ENCODE measurements at places on chromosomes 7 and 10.

DNA sequence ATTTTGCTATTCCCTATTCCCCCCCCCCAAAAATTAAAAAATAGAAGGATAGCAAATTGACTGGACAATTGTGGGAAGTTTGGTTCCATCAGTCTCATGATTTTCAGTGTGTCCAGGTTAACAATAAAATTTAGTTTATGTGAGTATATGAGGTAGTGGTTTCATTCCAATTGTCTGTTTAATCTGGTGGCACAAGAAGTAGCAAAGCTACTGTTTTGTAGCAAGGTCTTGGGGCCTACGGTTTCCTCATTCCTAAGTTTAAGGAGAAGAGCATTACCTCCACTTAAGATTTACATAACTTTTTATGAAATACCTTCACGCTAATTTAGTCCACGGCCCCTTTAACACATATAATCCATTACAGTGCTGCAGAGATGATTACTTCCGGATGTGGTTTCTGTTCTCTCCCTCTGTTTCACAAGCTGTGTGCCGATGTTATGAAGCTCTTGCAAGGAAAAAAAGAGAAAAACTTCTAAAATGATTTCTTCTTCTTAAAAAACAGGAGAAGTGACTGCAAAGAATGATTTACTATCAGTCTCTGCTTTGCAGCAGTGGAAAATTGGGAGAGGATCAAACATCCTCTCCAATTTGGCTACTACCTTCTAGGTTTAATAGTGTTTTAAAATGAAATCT is 32.7 kb upstream of the NPVF start:
- no peak for DNase-seq

GRCh38 chr7:21690705-21691104 is 147.9 kb downstream of the DNAH11 start:
- DNase-seq = no peak

DNA sequence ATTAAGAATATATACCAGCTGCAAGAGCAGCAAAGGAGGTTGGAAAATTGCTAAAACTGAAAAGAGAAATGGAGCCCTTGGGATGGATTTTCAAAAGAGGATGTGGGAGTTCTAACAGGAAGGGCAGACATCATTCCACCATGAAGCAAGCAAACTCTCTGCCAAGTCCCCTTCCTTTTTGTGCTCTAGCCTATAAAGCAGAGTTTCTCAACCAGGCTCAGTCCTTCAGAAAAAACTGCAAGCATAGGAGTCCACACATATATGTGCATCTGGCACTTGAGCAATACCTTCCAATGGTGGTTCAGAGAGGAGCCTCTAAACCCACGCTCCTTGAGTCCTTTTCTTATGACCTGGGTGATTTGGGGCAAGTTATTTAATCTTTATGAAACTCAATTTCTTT is 98.6 kb upstream of the MKX start:
- DNase-seq = no peak

DNA sequence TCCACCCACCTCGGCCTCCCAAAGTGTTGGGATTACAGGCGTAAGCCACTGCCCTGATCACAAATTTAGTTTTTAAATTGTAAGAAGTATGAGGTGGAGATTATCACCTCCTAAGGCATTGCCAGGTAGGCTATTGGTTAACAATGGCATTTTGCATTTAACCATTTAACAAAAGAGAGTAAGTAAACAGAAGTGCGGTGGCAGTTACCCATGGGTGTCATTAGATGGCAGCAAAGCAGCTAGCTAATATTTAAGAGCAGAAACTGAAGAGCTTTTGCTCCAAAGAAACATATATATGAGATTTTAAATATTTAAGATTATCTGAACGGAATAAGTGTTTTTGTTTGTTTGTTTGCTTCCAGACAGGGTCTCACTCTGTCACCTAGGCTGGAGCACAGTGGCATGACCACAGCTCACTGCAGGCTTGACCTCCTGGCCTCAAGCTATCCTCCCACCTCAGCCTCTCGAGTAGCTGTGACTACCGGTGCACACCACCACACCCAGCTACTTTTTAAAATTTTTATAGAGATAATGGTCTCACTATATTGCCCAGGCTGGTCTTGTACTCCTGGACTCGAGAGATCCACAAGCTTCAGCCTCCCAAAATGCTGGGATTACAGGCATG is 325.5 kb upstream of the C7orf33 start:
- no peak for DNase-seq

DNA sequence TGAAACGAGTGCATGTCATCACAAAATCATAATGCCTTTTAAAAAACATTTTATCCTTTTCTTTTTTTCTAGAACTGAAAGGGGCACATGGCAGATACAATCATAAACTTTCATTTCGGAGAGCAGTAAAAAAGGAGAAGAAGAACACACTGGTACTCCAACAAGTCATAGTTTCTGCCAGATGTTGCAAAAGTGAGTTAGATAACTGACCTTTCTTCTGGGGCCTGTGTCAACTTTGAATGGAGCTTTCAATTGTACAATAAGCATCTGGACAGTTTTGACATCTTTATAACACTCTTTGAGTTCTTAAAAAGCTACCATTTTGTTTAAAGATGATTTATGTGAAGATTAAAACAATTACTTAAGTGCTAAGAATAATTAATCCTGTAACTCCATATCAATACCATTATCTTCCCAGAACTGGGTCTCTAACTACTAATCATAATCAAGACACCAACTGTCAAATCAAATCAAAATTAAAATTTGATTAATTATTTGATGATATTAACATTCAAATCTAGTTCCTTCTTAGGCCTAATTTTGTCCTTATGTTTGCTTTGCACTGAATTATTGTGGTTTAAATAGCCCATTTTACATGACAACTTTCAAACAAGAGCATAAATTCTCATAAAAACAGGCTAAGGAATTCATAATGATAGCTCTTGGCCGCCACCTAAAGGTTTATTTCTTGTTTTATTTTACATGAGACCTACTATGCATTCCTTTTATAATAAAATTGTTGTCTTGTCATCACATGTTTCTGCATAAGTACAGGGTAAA is 19.5 kb upstream of the ITGB8 start:
- DNase-seq = no peak

DNA sequence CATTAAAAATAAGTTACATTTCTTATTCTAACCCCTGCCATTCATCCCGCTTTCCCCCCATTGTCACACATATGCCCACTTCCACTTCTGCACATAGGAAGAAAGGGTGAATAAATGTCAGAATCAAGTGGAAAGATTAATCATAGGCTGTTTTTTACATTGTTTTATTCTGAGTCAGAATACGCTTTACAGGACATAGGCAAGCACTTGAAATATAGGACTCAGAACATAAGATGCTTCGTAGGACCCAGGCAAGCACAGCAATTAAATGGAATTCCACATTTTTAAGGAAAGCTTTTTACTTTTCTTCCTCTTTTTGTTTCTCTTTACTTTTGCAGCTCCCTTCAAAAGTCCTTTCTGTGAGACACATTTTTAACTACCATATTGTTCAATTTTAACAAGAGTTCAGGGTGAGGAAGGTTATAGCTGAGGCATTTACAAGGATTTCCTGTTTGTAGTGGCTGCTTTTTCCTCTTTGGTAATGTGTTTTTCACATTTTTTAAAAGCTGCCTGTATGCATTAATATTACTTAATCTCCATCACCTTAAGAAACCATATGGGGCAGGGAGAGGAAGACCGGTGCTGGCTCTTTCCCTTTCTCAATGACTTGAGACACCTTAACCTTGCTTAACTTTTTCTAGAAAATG is 130.0 kb downstream of the TES start:
- DNase-seq = no peak

- DNase-seq = no peak
Measured at GRCh38 chr7:155256761-155257481, 40.8 kb upstream of the INSIG1 start.

DNA sequence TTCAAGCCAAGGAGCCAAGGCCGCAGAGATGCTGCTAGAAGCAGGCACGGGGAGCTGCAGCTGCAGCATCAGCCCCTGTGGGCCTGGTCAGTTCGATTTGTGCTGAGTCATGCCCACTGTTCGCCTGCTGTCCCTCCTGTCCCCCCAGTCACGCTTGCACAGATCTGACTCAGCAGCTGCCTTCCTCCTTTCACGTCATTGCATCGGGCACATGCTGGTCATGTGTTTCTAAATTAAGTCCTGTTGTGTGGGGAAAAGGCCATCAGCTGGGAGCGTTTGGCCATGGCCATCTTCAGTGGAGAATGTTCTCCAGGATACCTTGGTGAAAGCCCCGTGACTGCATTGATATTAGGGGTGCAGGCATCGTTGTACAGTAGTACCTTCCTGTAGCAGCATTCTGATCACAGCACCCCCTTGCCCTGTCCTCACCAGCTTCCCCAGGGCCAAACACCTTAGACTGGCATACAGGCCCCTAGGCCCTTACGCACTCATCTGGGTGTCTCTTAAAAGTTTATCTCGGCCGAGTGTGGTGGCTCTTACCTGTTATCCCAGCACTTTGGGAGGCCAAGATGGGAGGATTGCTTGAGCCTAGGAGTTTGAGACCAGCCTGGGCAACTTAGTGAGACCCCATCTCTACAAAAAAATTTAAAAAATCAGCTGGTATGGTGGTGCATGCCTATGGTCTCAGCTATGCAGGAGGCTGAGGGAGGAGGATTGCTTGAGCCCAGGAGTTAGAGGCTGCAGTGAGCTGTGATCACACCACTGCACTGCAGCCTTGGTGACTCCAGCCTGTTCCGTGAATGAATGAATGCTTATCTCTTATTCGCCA is 23.2 kb downstream of the POR start:
- no peak for DNase-seq

DNA sequence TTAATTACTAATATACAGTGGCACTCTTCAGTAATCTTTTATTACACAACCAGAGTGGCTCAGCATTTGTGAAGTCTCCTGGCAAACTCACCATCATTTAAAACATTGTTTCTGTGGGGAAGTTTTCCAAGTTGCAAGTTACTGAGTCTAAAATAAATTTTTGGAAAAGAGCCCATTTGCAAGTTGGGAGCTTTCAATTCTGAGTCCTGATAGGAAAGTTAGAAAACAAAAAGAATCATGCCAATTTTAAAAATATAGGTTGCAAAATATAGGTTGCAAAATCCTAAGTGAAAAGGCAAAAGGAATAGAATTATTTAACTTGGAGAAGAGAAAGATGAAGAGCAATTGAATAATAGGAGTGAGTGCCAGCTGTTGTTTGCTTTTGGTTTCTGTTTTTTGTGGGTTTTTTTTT is 378.8 kb upstream of the C7orf33 start:
- DNase-seq = no peak

- no peak for DNase-seq
Measured at GRCh38 chr10:30018496-30018895, 40.9 kb downstream of the JCAD start.

GRCh38 chr7:18210377-18210776 is 182.7 kb upstream of the PRPS1L1 start:
- no peak for DNase-seq

GRCh38 chr10:89738551-89739209 is 37.3 kb downstream of the KIF20B start:
- no peak for DNase-seq

GRCh38 chr10:59582058-59582457 is 127.6 kb downstream of the SLC16A9 start:
- no peak for DNase-seq

GRCh38 chr7:155961241-155962190 is 149.3 kb upstream of the SHH start:
- DNase-seq = no peak

GRCh38 chr7:104252409-104253134 is 44.8 kb upstream of the ORC5 start:
- no peak for DNase-seq

GRCh38 chr10:126551202-126551601 is 119.3 kb downstream of the C10orf90 start:
- DNase-seq = no peak

DNA sequence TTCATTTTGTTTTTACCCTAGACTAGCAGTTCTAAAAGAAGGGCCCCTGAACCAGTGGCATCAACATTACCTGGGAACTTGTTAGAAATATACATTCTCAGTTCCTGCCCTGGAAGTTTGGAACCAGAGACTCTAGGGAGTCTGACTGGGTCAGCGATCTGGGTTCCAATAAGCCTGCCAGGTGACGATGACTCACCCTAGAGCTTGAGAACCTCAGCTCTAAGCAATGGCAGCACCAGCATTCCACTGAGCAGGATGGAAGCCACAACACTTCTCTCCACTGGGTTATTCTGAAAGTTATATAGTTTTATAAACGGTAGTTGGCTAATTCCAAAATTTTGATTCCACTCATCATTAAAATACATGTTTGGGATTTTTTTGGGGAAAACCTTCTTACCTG is 97.0 kb upstream of the AMPH start:
- no peak for DNase-seq

- no peak for DNase-seq
Measured at GRCh38 chr7:27242555-27243339, at the start of gene EVX1. TSS of gene EVX1 (plus strand) at chr7:27242802. CDS start at chr7:27243031, 229 bp downstream.

- no peak for DNase-seq
Measured at GRCh38 chr10:112851588-112852211, 98.3 kb upstream of the TCF7L2 start.

GRCh38 chr7:137418841-137419240 is 75.3 kb upstream of the PTN start:
- DNase-seq = no peak

DNA sequence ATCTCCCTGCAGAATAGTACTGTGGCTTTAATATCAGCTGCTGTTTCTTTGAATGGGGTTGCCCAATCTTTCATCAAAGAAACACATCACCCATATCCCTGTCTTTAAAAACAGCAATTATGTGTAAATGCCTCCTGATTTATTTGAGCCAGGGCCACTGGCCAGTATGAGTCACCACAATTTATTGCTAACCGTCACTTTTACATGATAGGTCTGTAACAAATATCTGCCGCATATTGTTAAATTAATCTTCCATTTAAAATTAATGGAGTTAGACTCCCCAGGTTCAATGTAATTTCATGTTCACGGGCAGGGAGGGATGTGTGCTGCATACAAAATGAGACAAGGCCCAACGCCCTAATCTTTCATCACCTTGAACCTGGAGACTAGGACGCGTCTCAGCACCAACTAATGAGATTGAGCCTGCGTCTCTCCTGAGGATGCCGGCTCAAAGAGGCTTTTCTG is 673.4 kb downstream of the AUTS2 start:
- DNase-seq = no peak

DNA sequence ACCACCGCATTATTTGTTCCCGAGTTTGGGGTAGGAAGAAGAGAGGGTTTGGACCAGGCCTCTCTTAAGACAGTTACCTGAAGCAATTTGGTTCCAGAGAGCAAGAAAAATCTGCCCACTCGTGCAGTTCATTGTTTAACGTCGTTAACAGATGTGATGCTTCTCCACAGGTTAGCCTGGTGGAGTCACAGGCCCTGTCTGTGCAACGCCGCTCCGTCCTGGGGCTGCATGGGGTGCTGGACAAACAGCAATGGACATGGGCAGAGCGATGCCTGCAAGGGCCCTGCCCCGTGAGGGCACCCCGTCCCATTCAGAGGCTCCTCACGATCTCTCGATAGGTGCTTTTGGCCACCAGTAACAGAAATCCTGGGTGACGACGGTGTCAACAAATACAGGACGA is 9.7 kb downstream of the FOXL3 start:
- no peak for DNase-seq

DNA sequence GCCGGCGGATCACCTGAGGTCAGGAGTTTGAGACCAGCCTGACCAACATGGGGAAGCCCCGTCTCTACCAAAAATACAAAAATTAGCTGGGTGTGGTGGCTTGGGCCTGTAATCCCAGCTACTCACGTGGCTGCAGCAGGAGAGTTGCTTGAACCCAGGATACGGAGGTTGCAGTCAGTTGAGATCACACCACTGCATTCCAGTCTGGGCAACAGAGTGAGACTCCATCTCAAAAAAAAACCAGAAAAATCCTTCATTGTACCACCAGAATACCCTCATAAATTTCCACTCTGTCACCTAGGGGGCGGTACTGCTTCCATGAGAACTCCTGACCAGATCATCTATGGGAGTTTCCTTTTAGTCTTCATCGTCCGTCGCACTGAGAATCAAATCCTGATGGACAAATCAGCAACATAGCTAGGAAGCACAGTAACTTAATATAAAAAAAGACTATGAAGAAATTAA is 225.8 kb upstream of the KLF14 start:
- no peak for DNase-seq

Measured in stimulated activated CD8-positive, alpha-beta memory T cell treated with anti-CD3 and anti-CD28 coated beads, Interleukin-4, amount 100 ng/mL, for 1 hour (primary cell).